H1 (cell line): ENCODE measurements at places on chromosomes 3 and 15. TPM values are rescaled to one million over a fixed set of nuclear protein-coding genes. Genes with fewer than 3 reads are reported as not detected.

COL6A5 gene
- total RNA-seq = 0.06 TPM in 1 of 2 replicates, not detected in the other

CLDN18 gene
- not detected in 2 replicates for total RNA-seq

DLEC1 gene
- total RNA-seq = 0.75 and 0.76 TPM in 2 replicates

RTP3 gene
- 0.33 TPM in 1 of 2 replicates, not detected in the other for total RNA-seq

KLHL40 gene
- not detected in 2 replicates for total RNA-seq

CFAP91 gene
- total RNA-seq = 3.8 and 5.4 TPM in 2 replicates

DUOXA2 gene
- not detected in 2 replicates for total RNA-seq

CFAP44 gene
- 0.60 and 0.82 TPM in 2 replicates for total RNA-seq

CLSTN2 gene
- total RNA-seq = 0.31 and 0.52 TPM in 2 replicates
